ENCODE measurements at places on chromosomes 7 and 10.

DNA sequence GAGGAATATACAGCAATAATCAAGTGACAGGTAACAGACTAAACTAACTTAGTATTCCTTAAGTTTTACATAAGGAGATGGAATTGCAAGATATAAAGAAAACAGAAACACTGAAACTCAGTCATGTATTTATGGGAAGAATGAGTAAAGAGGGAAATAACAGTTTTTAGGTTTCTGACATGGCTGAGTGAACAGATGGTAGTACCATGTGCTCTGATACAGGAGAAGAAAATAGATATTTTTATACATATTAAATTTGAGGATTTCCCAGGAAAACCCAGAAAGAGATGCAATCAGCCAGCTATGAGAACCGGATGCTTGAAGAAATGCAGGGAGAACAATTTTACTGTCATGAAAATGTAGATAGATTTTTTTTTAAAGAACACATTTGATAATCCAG, 669.5 kb upstream of the GRM3 start:
- DNase-seq, result no peak

GRCh38 chr10:90930070-90930837, 9.4 kb upstream of the ANKRD1 start:
- DNase-seq, result no peak

GRCh38 chr7:128178611-128179010, 62.5 kb upstream of the LEP start:
- no peak for DNase-seq

DNA sequence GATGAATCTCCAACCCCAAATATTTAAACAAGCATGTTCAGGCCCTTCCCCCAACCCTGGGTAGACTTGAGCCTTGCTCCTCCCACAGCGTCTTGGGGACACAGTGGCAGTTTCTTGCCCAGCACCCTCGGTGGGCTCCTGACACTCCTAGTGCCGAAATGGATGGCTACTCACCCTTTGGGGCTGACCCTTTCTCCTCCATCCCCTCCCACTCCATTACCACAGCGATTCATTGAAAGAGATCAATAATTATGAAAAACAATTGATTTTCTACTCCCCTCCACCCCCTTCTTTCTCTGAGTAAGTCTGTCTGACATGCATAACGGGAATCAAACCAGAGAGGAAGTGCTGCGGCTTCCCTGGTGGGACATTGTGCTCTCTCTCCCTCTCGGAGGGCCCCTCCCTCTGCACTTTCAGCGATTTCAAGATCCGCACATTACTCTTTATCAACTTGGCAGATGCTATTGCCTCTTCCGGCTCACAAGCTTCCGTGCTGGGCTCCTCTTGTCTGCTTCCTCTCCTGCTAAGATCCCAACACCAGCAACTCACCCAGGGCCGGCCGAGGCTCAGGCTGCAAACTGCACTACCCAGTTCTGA, 79.0 kb upstream of the PLXNA4 start:
- peak; percentile 7 for DNase-seq

- DNase-seq, result no peak
Measured at GRCh38 chr7:20440472-20441105, 109.9 kb downstream of the ITGB8 start.

- no peak for DNase-seq
Measured at GRCh38 chr10:72935361-72935760, 19.2 kb downstream of the PLA2G12B start.

DNA sequence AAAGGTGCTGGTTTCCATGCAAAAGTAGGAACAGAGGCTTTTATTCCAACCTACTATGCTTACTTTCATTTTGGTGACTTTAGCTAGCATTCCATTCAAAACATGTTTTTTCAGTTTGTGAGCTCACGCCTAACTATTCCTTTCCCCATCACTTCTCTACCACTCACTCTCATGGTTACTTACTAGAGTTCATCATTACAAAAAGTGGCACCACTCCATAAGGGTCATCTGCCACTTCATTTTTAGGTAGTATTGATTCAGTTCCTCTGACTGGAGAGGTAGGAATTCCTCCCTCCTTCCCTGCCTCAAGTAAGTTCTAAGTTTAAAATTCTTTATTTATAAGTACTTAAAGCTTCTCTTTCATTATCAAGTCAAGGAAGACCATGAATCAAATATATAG, 543.1 kb downstream of the HTR7 start:
- no peak for DNase-seq

DNA sequence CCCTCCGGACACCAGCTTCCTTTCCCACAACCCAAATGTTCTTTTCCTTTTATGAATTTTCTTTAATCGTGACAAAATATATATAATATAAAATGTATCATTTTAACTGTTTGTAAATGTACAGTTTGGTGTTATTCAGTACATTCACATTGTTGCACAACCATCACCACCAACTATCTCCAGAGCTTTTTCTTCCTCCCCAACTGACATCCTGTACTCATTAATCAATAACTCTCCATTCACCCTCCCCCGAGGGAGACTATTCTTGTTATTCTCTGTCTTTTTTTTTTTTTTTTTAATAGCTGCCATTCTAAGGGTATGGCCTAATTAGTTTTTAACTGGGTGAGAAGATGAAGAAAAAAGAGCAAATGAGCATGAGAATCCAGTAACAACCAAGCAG, 30.6 kb upstream of the ITGB1 start:
- DNase-seq, result no peak

DNA sequence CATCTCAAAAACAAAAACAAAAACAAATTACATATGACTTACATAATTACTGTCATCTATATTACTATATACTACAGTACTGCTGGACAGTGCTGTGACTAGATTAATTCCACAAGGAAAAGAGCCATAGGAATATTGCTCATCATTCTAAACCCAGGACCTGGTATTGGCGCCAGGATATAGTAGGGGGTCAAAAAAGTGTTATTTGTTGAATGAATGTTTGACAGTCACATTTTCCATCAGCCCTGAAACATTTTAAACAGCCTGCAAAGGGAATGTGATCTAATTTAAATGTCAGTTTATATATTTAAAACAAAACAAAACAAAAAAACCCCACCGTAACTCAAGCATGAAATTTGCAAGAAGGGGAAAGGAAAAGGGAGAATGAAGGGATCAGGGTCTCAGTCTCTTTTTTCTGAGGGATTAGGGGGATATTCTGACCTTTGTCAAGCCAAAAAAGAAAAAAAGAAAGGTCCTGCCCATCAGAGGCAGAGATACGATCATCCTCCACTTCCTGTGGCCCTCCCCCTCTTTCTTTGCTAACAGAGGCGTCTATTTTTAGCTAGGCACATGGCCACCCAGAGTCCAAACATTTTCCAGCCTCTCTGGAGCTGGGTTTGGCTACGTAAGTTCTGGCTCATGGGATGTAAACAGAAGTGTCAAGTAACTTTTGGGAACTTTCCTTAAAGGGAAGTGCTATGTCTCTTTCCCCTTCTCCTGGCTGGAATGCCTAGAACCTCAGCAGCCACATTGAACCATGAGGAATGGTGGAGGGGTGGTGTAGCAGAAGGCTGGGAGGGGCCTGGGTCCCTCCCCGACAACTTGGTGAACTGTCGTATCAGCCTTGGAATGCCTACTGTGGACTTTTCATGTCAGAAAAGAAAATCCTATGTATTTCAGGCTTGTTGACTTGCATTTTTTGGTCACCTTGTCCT, 44.6 kb upstream of the DLG5 start:
- no peak for DNase-seq

GRCh38 chr7:22990588-22990949, 23.4 kb downstream of the HYCC1 start:
- no peak for DNase-seq

- no peak for DNase-seq
Measured at GRCh38 chr10:1061930-1062774, 6.0 kb downstream of the WDR37 start.

DNA sequence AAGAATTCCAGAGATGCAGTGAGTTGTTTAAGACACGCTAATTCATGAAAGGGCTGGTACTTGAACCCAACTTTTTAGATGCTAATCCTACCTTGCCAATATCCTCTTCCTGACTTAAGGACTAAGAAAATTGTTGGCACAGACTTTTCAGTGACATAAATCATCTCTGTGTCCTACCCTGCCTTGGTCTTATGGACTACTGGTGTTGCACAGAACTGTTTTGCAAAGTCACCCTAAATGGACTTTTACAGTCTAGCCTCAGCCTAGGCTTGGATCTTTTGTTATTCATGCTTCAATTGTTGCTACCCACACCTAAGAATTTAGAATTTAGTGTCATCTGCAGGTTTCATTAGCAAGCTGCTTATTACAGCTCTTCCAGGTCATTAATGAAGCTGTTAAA, 112.7 kb downstream of the SORCS1 start:
- DNase-seq, result no peak

DNA sequence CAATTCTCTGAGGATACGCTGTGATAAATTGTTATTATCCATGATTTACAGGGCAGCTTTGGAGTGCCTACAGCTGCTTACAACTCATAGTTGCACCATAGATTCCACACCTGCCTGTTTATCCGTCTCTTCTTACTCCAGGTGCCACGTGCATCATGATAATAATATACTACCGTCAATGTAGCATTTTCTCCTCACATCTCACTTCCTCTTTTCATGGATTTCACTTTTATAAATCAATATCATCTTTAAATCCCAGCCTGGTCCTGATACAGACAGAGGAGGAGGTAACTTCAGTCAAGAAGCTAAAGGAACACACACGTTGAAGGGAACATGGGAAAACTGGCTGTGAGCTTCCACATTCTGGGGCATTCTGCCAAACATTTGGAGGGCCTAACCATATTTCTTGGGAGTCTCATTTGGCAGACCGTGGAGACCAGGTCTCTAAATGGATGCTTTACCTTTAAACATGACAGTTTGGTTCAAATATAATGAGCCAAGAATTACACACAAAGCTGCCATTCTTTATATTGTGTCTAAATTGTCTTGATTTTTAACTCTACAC, 2.4 kb downstream of the CH25H start:
- DNase-seq, result no peak

DNA sequence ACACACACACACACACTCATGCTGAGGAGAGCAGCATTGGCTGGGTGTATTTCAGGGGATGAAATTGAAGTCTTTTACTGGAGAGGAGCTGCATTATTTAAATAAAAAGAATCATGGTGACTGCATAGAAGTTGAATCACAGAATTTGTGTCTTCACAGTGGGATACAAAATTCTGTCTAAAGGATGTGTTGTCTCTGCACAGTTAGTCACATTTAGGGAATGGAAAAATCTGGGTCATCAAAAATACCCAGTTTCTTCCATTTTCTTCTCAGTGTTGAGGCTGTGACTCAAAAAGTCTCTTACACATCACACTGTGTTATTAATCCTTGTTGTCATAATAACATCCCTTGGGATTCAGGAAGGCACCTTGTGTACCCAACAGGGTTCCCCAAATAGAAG, 10.9 kb downstream of the PAPSS2 start:
- no peak for DNase-seq

GRCh38 chr7:141074162-141074991, 513 bp downstream of the TMEM178B start:
- DNase-seq, result peak; percentile 17

GRCh38 chr7:157651366-157652160, 314.8 kb downstream of the DNAJB6 start:
- DNase-seq, result no peak

GRCh38 chr7:40749877-40750276, 615.1 kb downstream of the SUGCT start:
- DNase-seq, result no peak

DNA sequence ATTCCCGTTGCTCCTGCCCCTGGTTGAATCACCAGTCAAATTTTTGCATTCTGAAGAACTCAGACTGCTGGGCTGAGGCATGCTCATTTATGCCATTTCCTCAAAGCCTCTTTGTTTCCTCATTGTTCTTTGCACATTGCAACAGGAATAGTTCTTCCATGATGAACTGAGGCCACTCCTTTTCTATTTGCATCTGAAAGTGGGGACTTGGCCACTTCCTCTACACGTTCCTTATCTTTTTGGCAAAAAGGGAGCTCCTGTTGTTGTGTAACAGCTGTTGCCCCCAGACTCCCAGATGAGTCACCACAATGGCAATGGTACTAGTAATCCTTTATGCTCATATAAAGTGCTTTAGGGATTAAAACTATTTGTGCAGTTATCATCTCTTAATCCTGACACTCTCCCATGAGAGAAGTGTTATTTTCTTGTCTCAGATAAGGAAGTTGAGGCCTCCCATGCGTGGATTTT, 20.1 kb upstream of the ITPRID1 start:
- DNase-seq, result no peak

GRCh38 chr10:114303556-114303955, 64.5 kb downstream of the VWA2 start:
- DNase-seq, result no peak

- no peak for DNase-seq
Measured at GRCh38 chr10:49050906-49051305, 64.4 kb downstream of the VSTM4 start.

DNA sequence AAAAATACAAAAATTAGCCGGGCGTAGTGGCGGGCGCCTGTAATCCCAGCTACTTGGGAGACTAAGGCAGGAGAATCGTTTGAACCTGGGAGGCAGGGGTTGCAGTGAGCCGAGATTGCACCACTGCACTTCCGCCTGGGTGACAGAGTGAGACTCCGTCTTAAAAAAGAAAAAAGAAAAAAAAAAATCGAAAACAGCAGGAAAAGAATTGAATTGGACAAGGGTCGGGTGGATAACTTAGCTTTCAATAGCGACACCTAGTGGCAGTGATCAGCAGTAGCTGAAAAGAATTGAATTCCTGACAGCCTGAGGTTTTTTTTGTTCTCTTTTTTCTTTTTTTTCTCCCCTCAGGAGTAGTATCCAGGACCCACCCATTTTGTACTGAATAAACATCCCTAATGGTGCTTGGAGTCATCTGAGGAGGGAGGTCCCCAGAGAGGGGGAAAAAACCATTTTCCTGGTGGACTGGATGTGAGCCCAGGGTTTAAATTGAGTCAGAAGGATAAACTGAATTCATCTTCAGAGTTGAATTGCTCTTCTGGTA, 55.1 kb downstream of the CYCS start:
- DNase-seq, result peak; percentile 10

DNA sequence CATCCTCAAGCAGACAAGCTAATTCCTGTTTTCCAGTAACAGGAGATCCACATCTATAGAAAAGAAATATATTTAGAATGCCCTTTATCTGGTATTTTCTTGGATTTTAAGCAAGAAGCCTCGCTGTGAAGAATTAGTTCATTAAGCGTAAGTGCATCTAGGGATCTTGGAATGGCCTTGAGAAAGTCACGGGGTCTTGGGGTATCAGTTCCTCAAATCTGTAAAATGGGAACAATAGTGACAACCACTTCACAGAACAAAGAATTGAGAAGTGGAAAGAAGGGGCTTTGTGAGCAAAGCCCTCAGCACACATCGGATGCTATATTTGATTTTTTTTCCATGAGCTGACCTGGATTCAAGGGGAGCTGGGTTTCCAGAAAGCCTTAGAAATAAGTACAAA, 32.3 kb upstream of the WDFY4 start:
- no peak for DNase-seq

- DNase-seq, result no peak
Measured at GRCh38 chr10:24162206-24162985, 46.5 kb upstream of the KIAA1217 start.

GRCh38 chr7:50626286-50626685, 61.1 kb upstream of the DDC start:
- no peak for DNase-seq

- DNase-seq, result no peak
Measured at GRCh38 chr10:43211431-43212042, 55.3 kb downstream of the RASGEF1A start.
